ENCODE measurements at places on chromosomes 12 and 14.
A peak's percentile ranks its signal among the peaks of the same experiment; 100 is the strongest.

DNA sequence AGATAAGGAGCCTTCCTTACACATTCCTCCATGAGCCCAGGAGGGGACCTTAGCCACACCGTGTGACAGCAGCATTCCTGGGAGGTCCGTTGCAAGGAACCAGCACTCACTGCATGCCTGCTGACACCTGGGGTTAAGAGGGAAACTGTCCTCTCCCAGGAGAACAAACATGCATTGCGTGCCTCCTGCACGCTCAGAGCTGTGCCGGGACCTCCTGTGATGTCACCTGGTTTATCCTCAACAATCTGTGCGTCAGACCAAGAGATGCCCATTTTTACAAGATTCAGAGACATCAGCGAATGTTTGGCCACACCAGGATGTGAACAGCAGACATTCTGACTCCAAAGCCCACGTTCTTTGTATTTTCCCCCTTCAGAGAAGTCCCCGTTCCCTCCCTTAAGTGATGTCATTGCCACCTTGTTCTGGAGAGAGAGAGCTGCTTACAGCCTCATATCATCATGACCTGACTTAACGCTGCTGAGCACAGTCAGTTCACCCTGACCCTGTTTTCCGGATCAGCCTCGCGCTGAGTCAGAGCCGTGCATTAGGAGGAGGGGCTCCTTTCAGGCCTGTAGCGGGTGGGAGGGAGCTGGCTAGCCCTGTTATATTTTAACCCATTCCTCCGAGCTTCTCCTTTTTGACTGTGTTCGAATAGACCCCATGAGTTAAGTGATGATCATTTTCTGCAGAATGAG is 36.2 kb downstream of the TMEM120B start:
- peak; percentile 85 for DNase-seq

GRCh38 chr12:62738105-62738504 is 196.8 kb downstream of the PPM1H start:
- no peak for DNase-seq

DNA sequence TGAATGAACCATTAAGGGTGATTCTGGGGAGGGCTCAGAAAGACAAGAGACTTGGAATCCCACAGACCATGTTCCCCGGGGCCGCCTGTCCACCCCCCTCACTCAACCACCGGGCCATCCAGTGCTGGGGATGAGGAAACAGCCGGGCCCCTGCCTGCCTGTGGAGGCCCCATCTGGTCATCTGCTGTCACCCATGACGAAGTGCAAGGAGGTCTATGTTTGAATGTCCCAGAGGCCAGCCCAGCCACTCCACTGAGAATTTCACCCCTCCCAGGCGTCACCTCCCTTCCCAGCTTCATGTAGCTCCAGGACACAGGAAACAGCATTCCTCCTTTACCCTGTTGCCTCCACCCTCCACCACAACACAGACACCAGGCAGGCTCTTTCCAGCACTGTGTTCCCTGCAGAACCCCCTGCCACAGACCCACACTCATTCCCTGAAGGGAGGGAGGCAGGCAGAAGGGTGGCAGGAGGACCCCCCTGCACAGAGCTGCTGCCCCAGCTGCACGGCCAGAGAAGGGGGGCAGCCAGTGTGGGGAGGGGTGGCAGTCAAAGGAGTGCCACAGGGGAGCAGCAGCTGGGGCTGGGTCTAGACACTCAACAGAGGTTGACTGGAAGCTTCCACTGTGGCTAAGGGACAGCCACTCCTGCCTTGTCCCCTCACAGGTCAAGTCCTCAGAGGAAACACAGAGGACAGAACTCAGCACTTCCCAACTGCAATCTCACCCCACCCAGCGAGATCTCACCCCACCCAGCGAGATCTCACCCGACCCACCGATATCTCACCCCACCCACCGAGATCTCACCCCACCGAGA is 50.3 kb upstream of the PPP2R5C start:
- DNase-seq, result no peak

DNA sequence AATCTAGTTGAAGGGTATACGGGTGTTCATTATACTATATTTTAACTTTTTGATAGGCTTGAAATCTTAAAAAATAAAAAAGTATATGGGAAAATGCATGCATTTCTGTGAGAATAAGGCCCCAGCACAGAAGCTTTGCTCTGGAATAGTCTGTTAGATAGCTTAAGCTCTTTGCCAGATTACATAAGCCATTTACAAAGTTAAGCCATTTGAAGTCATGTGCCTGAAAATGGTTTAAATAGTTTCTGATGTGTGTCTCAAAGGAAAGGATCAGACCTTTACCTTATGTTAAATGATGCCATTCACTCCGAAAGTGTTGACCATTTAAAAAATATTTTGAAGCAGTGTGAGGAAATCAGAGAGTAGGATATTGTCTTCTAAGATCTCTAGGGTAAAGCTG is 51.3 kb downstream of the WASHC4 start:
- no peak for DNase-seq

DNA sequence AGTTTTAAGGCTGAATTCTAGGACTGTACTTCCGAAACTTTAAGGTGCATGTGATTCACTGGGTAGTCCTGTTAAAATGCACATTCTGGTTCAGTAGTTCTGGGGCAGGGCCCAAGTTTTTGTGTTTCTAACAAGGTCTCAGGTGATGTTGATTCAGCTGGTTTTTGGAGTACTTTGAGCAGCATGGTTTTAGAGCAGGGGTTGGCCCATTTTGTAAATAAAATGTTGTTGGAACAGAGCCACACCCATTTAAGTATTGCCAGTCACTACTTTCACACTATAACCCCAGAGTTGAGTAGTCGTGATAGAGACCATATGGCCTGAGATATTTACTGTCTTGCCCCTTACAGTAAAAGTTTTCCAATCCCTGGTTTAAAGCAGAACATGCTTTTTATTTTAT is 111.3 kb downstream of the SYNE2 start:
- no peak for DNase-seq

- DNase-seq, result no peak
Measured at GRCh38 chr12:81465876-81466275, 293.3 kb downstream of the PPFIA2 start.

DNA sequence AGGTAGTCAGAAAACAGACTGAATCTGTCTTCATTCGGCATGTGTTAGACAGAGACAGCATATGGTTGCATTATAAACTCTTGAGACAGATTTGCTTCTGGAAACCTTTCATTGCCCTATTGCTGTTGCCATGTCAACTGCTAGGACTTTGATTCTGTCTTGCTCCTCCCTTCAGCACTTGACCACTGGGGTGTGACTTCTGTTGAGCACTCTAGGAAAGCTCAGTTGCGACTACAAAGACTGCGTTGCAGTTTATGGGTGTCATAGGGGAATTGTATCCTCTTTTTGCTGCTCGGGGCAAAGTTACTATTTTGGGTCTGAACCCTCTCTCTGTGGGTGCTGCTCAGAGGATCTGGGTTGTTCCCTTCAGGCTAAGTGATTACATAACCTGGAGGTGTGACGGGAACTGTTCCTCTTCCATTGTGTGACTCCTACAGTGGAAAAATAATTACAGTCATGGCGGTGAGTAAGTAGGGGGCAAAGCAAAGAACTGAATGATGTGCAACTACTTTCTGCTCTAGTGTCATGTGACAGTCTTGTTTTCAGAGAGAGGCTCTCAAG is 44.3 kb upstream of the TRIM9 start:
- DNase-seq, result no peak

- DNase-seq, result no peak
Measured at GRCh38 chr12:104294927-104295668, 8.4 kb upstream of the EID3 start.

GRCh38 chr12:55698241-55698955 is 9.3 kb downstream of the ITGA7 start:
- no peak for DNase-seq

DNA sequence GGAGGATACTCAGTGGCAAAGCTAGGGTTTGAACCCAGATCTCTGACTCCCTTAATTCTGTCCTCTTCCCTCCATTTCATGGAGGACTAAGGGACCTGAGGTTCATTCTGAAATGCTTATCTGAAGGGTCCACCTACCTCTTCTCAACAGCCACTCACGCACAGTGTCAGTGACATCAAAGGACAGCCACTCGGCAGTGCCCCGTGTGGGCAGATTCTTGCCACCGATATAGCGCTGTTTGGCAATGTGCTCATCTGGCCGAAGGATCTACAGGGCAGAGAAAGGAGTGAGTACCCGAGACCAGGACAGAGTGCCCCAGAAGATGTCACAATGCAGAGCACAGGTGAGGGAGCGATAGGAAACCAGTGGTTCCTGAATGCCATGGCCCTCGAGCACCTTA is 10.8 kb downstream of the TGFB3 start:
- no peak for DNase-seq

GRCh38 chr12:46956451-46957035 is 122.9 kb upstream of the PCED1B start:
- DNase-seq, result peak; percentile 100

- no peak for DNase-seq
Measured at GRCh38 chr14:21528381-21529348, 2.5 kb upstream of the SALL2 start.

- no peak for DNase-seq
Measured at GRCh38 chr12:88615490-88615889, 35.2 kb upstream of the KITLG start.

DNA sequence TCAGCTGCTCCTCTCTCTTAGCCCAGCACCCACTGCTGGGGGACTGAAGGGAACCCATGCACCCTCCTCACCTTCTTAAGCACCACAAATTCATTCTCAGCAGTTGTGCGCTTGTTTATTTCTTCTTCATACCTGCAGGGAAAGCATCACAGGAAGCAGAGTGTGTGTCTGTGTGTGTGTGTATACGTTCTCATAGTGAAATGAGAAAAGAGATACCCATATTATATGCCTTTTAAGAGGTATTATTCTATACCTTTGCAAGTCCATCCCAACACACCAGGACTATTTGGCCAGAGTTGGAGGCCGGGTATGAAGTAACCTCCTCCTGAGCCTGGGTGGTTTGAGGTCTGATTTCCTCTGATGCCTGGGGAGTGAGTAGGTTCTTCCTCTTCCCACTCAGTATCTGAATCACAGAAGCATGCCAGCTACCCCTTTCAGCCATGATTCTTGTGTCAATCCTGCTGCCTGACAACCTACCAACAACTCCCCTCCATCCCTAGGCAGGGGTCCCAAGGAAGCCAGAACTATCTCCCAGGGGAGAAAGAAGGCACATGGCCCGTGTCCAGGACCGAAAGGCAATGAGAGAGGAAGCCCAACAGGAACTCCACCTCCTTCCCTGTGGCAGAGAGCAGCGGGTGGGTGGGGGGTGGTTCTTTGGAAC is 3.0 kb downstream of the KRT73 start:
- no peak for DNase-seq

GRCh38 chr12:110677206-110677911 is 11.6 kb downstream of the HVCN1 start:
- DNase-seq, result no peak

DNA sequence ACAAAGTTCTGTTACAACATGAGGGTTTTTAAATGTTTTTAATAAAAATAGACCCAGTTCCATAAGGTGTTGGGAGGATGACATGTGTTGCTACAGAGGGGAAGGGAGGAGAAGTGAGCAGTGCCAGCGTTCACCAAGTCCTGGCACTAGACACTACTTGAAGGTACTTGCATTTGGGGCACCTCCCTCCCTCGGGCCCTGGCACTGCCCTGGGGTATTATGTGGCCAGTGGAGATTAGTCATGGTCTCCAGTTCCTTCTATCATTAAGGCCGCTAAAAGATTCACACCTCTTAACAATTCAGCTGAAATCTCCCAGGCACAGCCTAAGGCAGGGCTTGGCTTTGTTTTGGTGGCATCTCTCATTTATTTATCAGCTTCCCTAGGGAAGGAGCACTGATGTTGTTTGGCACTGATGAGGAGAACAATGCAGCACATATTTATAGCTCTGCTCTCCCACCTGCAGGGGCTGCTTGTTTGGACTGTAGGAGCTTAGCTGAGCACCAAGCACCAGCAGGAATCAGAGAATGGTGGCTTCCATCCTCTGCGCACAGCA is 155.5 kb upstream of the NTF3 start:
- no peak for DNase-seq

GRCh38 chr12:110093631-110094311 is 30.4 kb upstream of the IFT81 start:
- DNase-seq, result no peak

DNA sequence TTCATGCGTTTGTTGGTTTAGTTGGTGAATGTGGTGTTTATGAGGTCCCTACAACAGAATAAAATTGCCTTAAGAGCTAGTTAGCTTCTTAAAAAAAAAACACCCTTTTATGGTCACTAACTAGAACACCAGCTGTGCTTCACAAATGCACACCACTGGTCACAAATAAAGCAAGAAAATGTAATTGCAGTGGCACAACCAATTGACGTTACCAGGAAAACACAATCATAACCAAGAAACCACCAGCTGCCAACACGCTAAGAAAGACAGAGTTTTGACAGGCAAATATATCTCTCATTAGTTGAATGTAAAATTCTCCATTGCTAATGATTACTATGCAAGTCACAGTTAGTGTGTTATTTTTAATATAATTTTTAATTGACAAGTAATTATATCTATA is 389.9 kb downstream of the ADAMTS20 start:
- DNase-seq, result no peak

DNA sequence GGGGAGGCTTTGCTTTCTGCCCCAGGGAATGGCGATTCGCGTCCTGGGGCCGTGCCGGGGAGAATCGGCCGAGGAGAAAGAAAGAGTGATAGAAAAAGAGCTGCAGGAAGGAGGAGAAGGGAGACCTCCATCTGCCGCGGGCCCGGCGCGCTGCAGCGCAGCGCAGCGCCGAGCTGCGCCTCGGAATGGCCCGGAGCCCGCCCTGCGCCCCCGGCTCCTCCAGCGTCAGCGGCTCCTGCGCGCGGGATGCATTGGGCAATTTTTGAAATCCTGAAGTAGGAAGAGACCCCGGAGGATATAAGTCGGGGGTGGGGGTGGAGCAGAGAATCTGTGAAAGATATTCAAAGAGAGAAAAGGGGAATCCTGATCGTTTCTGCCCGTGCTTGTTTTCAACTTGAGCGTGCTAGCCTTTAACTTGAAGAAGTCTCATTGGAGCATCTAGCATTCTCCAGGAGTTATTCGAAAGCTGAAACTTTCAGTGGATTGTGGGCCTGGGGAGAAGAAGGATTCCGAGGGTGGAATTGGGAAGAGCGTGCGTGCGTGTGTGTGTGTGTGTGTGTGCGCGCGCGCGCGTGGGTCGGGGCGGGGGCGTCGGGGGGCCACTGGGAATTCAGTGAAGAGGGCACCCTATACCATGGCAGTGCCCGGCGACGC is 441 bp downstream of the PDE3A start:
- DNase-seq, result no peak

DNA sequence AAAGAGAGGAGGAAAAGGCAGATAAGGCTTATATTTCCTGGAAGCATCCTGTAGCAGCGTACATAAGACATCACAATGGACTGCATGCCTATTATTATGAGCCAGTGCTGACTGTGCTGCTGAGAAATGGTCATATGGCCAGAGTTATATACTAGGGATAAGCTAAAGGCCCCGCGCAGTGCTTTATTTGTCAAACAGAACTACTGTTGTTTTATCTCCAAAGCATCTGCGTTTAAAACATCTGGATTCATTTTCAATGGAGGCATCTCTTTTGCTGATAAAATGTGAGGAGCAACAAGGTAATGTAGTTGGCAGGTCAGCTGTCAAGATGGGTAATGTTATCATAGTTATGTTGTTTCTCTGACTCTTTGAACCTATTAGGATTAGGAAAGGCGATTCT is 28.0 kb upstream of the LMNTD1 start:
- no peak for DNase-seq
